Right ventricle myocardium inferior (tissue), 1 donor: ENCODE measurements at places on chromosomes 1 and 21. TPM values are rescaled to one million over a fixed set of nuclear protein-coding genes. Genes with fewer than 3 reads are reported as not detected.

- DNase-seq, result no peak
These were observed 88.0 kb upstream of the LRRC7 start for GRCh38 chr1:69479734-69480133.

DNA sequence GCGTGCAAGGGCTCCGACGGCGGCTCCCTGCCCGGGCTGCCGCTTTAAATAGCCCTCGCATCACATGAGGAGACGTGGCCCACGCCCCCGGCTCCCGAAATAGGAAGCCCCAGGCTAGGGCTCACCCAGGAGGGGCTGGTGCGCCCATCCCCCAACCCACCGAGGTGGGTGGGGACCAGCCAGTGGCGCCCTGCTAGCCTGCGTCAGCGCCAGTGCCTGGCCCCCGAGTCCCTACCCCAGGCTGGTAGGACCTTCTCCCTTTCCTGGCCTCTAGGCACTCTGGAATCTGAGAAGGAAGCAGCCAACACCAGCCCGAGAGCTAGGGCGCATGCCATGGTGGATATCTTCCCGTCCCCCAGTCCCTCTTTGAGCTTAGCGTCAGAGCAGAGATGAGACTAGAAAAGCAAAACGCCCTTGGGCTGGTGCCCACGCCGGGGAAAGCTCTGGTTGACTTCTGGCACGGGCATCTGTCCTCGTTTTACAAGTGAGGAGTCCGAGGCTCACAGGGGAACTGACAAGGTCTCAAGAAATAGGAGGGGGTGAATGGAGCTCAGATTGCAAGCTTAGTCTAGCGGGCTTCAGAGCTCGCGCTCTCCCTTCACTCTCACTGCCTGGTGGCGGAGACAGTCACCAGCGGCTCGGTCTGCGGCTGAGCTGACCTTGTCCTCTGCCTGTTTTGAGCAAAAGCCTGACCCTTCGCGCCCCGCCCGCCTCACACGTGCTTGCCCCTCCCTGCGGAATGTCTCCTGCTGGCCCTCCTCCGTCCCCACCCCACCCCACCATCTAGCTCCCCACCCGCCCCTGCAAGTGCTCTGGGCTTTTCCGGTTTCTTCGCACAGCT is at the start of gene FABP3:
FABP3 (minus strand) TSS at position 21 of the 841 bp plus-strand sequence. CDS start 62 bp downstream, outside the sequence.
- DNase-seq, result peak; percentile 90

GRCh38 chr1:26404641-26405040 is 6.0 kb upstream of the LIN28A start:
- DNase-seq, result no peak

GRCh38 chr1:181500636-181501035 is 17.3 kb downstream of the CACNA1E start:
- no peak for DNase-seq

DNA sequence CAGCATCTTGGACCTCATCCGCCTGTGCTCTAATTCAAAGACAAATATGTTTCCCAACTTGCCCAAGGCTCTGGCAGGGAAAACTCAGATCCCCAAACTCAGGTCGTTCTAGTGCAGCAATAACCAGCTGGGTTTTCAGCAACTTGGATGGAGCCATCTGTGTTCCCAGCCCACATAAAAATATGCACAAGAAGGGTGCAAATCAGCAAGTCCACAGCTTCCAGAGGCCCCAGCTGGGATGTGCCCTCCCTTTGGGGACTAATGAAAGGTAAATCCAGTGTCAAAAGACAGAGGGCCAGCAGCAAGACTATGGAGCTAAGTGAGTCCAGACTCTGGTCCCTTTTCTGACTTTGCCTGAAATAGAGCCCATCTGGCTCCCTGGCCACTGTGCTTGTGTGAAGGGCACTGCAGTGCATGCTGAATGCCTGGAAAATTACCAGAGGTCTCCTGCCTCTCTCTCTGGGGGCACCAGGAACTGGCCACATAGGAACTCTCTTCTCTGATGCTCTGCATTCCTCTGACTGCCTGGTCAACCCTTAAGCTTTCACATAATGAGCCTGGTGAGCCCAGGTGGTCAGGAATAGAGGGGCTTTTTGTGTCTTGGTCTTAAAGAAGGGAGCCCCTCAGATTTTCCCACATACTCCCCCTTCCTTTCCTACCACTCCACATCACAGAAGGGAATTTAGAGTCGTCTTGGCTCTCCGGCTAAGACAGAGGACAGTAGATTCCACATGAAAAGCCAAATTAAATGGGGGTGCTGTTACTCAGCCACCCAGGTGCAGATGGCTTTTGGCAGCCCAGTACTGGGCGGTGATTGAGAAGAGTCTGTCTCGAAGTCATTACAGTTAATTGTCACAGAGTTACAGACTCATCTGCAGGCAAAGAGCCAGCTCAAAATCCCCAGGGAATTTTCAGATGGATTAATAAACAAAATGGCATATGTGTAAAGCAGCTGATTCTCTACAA is 88.1 kb upstream of the C1orf21 start:
- DNase-seq, result no peak

GRCh38 chr1:220370041-220370700 is 97.9 kb upstream of the RAB3GAP2 start:
- DNase-seq, result no peak

- no peak for DNase-seq
These were observed 12.8 kb upstream of the RGS2 start for GRCh38 chr1:192795916-192796618.

The ARHGEF16 gene
- 1.4 TPM for total RNA-seq

The TLR5 gene
- 3.1 TPM for total RNA-seq

The TTC4 gene
- 12.8 TPM for total RNA-seq

The HCRTR1 gene
- total RNA-seq, result 0.49 TPM

The CRP gene
- total RNA-seq, result not detected
